Lower lobe of right lung (tissue), 2 donors: ENCODE measurements at places on chromosomes 2 and 18. TPM values are rescaled to one million over a fixed set of nuclear protein-coding genes. Genes with fewer than 3 reads are reported as not detected.

Gene MBD1
- 64.1 TPM for total RNA-seq

Gene FSHR
- total RNA-seq = not detected

Gene LCT
- total RNA-seq = not detected

Gene INHA
- total RNA-seq = not detected

Gene FARP2
- 42.4 TPM for total RNA-seq

GRCh38 chr2:3785220-3785889, 82.0 kb downstream of the DCDC2C start:
- no peak for DNase-seq

- no peak for DNase-seq
Measured at GRCh38 chr2:113225263-113226259, 51.8 kb downstream of the PSD4 start.

DNA sequence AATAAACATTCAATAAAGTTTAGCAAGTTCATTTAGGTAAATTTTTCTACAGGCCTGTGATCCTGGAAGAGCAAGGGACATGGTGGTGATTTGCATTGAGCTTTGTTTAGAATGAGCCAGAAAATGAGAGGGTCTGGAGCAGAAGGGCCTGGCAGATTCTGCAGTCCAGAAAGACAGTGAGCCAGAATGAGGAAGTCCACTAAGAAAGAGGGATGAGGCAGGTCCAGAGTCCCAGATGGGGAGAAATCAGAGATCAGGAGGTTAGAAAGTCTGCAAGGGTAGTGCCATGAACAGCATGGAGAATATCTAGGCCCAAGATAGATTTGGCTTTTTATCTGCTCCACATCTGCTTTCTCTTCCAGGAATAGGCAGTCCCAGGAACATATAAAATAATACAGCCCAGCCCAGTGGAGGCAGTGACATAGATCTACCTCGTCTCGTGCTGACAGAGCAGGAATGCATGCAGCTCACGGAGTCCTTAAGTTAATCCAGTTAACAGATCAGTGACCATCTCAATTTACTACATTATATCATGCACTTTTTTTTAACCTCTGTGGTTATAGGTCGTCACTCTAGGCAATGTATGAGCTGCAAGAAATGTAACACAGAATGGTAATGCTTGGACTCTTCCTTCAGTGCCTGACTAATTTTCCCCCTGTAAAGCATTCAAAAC, 429.0 kb downstream of the SUCLG1 start:
- no peak for DNase-seq

DNA sequence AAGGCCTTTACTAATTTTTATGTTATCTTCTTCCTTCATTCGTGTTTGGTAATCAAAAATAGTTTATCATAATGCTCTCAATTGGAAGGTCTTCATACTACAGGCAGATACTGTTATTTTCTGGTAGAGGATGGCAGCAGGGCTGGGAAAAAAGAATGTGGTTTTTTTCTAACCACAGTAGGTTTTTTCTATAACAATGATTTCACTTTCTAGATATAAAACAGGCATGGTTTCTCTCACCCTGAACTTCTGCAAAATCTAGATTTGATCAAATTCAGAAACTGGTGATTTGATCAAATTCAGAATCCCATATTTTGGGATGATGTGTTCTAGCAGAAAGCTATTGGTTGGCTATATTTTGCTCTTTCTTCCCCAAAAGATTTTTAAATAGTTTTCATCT, 27.6 kb downstream of the BCL11A start:
- no peak for DNase-seq

DNA sequence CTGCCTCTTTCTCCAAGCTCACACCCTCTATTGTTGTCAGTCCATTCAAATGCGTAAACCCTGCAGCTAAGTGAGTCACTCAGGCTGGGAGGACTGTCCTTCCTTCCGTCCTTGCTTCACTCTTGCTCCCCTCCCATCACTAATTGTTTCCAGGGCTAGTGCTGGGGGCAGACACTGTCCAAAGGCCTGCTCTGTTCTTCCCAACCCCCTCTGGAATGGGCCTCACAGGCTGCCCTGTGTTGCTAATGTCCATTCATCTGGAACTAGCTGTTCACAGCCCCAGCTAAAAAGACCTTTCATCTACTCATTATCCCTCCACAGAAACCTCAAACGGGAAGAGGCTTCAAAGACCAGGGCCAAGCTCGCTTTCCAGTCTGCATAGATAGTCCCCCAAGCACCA, 31.9 kb upstream of the NRP2 start:
- DNase-seq = no peak

DNA sequence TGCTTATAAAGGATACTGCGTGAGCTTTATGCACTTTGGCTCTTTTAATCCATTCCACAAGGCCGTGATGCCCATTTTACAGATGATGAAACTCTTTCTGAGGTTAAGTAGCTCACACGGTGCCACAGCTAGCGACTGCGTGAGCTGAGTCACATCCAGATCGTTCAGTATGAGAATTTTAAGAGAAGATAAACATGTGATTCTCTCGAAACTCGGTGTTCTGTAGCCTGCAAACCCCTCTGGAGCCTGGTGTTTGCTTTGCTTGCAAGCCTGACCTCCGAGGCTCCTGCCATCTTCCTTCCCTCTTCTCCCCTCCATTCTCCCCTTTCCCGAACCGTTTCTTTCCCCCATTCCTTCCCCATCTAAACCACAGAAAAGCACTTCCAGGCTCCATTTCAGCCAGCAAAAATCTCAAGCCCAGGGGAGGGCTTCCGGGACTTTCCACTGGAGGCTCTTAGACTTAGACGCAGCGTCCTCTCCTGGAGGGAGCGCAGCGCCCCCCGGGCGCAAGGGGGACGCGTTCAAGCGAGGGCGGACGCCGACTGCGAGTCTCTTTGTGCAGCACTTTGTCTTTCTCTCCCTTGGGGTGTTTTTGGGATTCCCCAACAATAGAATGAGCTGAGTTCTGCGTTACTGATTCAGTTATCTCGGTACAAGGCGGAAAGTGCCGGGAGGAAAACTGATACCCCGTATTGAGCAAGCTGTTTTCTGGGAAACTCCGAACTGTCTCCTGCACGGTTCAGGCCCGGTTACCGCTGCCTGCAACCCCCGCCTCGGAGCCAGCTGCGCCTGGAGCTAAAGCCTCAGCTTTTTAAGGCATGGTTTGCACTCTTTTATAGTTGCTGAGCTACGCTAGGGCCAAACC, 38.0 kb downstream of the CYP1B1 start:
- no peak for DNase-seq

GRCh38 chr2:128311755-128312341, 6.8 kb downstream of the HS6ST1 start:
- DNase-seq = peak; percentile 35

- no peak for DNase-seq
Measured at GRCh38 chr18:62370366-62370765, 45.3 kb downstream of the TNFRSF11A start.

DNA sequence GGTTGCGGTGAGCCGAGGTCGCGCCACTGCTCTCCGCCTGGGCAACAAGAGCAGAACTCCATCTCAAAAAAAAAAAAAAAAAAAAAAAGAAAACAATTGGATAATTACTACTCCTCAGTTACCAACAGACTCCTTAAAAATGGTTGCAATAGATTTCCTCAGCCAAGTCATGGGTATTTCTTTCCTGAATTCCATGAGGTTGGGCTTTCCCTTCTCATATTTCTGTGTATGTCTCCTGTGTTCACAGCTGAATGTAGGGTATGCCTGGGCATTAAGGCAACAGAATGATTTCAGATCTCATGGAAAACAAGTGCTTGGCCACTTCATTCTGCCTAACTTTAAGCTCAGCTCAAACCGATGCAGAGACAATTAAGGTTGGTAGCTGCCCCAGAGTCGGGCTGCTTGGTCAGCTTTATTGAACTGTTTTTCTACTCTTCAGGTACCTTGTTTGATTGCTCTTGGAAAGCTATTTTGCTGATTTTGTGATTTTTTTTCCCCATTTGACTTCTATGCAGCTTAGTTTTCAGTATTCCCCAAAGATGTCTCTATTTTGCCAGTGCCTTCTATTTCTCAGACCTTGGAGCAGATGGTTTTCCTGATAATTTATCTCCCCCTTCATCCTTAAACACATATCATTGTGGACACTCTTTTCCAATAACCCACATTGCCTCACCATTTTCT, 24.8 kb downstream of the KIF5C start:
- DNase-seq = no peak

DNA sequence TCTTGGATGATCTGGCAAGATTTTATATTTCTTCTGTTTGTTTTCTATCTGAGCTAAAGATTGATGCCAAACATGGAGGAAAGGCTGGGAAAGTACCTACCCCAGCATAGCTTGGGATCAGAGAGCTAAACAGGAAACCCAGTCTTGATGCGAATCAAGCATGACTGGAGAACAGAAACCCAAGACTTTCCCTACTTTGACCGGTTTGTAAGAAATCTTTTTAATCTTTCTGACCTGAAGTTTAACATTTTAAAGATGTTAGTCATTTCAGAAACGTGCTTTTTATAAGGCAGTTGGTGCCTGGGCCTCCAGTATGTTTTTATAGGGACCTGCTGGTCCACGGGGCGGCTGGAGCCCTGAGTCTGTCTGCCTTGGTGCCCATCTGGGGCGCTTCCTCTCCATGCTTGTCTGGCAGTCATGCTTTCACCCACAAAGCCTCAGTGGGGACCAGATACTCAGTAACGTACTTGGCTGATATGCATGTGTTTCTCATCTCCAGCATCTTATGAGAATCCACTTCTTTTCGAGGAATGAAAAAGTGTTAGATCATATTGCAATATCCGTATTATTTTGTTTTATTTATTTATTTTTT, 266.5 kb downstream of the PTGR3 start:
- DNase-seq = no peak

DNA sequence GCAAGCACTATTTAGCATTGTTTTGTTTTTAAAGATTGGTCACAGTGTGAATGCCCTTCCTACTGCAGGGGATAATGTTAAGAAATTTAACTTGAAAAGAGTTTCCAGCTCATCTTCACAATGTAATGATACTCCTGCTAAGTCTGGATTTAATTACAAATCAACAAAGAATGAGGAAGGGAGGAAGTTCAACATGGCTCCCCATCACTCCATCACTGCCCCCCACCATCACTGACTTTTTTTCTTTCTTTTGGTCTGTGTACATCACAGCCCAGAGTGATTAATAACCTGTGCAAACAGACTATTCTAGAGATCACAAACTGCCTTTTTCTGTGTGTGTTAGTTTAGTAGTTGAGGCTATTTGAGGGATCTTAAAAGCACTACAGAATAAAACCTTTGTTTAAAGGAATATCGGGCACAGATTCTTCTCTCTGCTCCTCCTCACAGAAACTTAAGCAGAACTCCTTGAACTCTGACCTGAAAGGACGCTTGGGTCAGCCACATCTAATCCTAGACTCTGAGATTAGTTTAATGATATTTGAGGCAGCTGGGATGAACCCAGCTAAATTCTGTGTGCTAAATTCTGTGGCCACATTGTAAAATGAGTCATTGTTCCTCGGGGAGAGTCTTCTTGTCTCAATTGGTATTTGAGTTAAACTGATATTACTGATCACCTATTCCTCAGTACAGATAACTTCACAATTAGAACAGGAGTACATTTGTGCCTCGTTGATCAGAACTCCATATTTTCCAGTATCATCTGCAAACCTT, 47.8 kb downstream of the SATB2 start:
- no peak for DNase-seq

- DNase-seq = no peak
Measured at GRCh38 chr2:120401275-120402066, 55.5 kb downstream of the INHBB start.

- no peak for DNase-seq
Measured at GRCh38 chr2:133434959-133435668, 133.1 kb downstream of the NCKAP5 start.
